ENCODE measurements at places on chromosomes 11 and 22. TPM values are rescaled to one million over a fixed set of nuclear protein-coding genes. Genes with fewer than 3 reads are reported as not detected.

The P2RY2 gene
- not detected for total RNA-seq

The TRIM6 gene
- 6.4 TPM for total RNA-seq

The APOL5 gene
- not detected for total RNA-seq

The AIFM3 gene
- not detected for total RNA-seq

The MYO7A gene
- total RNA-seq, result 0.35 TPM

The UBQLN3 gene
- total RNA-seq, result not detected

The MRGPRE gene
- not detected for total RNA-seq

The EIF3D gene
- 320 TPM for total RNA-seq

The DDI1 gene
- total RNA-seq, result not detected

The PLA2G3 gene
- not detected for total RNA-seq

The LIPT2 gene
- 8.7 TPM for total RNA-seq

The SCARF2 gene
- total RNA-seq, result 7.7 TPM

The SLC7A4 gene
- not detected for total RNA-seq

The MS4A2 gene
- total RNA-seq, result not detected

The TYMP gene
- total RNA-seq, result 0.68 TPM

The LRRC74B gene
- not detected for total RNA-seq

The IGLL5 gene
- total RNA-seq, result not detected

The SLC1A2 gene
- 1.7 TPM for total RNA-seq

The SLC25A17 gene
- 47.3 TPM for total RNA-seq

The EXPH5 gene
- 2.1 TPM for total RNA-seq

The JAML gene
- not detected for total RNA-seq

- peak; percentile 78 for DNase-seq
Measured at GRCh38 chr22:46116491-46116958, 33.8 kb upstream of the PPARA start.

DNA sequence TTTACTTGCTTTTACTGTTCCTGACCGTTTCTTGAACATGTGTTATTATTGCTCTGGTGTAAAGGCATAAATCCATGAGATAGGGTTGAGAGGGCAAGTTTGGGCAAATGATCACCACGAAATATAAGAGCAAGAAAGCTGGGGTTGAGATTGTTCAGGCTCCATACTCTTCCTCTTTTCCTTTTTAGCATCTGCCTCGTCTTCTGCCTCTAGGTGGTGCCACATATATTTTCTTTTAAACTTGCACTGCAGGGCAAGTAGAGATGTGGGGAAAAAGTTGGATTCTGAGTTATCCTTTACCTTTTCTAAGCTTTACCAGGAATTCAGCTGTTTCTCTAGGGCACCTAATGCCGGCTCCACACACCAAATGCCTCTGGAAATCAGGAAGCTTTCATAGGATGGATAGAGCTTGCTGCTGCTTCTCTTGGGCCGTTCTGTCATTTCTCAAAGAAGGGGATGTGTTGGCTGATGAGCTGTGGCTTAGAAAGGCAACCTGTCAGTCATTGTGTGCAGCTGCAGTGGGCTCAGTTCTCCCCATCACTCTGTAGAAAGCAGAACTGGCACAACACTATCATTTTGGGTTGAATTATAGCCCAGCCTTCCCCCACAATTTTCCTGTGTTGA, 98.2 kb downstream of the LDLRAD3 start:
- no peak for DNase-seq

DNA sequence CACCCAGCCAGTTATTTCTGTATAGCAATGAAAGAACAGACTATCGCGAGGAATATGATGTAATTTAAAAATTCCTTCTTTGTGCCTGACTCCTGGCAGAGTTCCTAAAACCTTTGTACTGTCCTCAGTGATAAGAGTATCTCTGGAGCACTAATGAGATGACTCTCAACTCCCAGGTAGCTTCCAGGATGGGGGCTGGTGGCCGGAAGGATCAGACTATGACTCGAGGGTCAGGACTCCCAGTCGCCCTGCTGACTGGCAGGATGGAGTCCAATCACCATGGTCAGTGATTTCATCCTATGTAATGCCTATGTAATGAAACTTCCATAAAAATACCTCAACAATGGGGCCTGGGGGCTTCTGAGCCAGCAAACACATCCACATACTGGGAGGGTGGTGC, 135.1 kb downstream of the SHANK2 start:
- DNase-seq, result no peak

DNA sequence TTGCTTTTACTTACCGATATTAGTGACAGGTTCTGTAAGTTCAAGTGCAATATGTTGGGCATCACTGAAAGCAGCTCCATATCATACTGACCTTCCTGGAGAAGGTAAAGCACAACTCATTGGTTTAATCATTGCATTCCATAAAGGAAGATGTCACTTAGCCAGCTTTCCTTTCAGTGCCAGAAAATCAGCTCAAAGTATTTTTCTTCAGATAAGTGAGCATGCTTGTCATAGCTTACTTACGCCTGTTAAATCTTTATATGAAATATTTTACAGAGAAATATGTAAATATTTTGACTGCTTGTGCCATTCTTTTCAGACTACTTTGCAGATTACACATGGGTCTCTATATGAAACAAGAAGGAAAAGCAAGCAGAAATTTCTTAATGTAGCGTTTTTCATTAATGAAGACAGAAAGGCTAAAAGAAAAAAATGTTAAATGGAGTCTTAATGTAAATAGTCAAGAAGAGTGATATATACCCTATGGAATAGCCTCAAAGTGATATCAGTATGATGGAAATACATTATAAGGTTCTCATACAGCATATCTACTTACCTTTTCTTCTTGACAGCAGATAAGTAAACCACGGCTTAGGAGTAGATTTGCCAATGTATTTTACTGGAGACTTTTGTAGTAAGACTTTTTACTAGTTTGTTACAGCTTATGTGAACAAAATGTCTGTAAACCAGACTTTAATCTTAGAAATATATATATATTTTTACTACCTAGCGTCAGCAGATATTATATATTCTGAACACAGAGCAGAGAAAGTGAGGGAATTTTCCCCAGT, 649.7 kb downstream of the METTL15 start:
- DNase-seq, result peak; percentile 14

- DNase-seq, result no peak
Measured at GRCh38 chr11:118156531-118157185, 4.0 kb upstream of the SCN4B start.

DNA sequence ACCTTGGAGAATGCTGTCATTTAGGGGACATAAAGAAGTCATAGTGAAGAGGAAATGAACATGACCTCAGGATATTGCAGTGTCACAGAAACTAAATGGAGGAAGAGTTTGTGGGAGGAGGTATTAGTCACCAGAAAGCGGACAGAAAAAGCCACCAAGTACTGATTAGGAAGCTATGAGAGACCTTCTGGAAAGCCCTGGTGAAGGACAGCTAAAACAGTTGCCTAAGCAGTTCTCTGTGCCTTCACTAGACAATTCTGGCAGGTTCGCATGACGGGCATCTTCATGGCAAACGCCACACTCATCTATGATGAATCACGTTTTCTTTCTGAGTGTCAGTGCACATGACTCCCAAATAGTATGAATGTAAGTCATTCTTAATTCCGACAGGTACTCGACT, 325.8 kb downstream of the C11orf87 start:
- DNase-seq, result no peak

- peak; percentile 96 for DNase-seq
Measured at GRCh38 chr11:47857892-47858543, 9.9 kb upstream of the NUP160 start.

- DNase-seq, result no peak
Measured at GRCh38 chr11:36033082-36033751, 89.4 kb downstream of the LDLRAD3 start.

GRCh38 chr22:39818094-39818493, 75.5 kb downstream of the ENTHD1 start:
- DNase-seq, result no peak

- DNase-seq, result no peak
Measured at GRCh38 chr11:117823294-117823945, 1.1 kb downstream of the FXYD2 start.

GRCh38 chr11:84522331-84522730, 1104.8 kb downstream of the DLG2 start:
- no peak for DNase-seq

DNA sequence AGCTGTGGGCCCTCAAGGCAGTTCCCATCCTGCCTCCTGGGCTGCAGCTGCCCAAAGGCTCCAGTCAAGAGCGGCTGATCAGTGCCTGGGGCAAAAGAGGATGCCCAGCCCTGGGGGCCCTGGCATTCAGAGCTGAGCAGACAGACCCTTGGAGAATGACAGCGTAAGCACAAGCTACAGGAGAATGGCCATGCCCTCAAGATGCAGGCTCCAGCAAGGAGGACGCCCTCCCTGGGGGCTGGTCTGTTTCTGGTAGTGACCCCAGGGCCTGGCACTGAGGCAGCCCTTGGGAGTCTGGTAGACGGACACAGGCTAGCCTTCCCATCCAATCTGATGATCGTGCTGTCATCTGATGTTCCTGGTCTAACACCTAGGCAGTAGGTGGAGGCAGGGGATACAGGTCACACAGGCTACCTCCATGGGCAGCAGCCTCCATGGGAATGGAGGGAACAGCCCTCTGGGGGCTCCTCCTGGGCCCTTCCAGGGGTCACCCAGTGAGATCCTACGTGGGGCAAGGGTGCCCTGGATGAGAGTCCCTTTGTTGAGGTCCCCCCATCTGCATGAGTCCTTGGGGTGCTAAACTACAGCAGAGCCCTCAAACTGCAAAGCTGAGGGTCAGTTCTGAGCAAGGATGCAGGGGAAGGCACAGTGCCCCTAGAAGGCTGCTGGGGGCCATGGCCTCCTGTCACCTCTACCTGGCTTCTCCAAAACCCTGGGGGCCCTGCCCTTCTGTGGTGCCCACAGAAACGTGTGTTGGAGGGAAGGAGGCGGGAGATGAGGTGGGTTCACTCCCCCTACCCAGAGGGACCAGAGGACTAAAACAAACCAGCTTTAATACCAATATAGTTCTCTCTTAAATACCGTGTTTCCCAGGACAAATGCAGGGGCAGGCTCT, 10.2 kb upstream of the SF1 start:
- DNase-seq, result no peak

GRCh38 chr11:128411150-128411549, 176.2 kb downstream of the ETS1 start:
- no peak for DNase-seq

GRCh38 chr22:42743501-42743991, 22.9 kb upstream of the A4GALT start:
- DNase-seq, result peak; percentile 64

GRCh38 chr22:19663286-19663815, 51.0 kb upstream of the SEPTIN5 start:
- peak; percentile 83 for DNase-seq

DNA sequence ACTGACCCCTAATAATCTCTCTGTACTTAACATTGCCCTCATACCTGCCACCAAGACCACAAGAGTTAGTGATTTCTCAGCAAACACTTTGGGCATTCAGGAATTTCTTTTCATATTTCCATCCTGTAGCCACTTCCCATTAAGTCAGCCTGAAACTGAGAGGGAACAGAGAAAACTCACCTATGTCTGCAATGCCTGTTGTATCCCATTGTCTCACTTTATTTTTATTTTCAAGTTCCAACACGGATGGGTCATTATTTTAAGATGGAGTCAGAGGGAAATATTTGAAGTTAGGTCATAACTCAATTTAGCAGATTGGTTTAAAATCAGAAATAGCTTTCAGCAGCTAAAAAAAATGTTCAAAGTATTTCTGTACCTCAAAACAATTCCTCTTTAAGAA, 937.8 kb upstream of the CHORDC1 start:
- no peak for DNase-seq

GRCh38 chr11:130913268-130913667, 3.0 kb downstream of the SNX19 start:
- no peak for DNase-seq

GRCh38 chr11:37184326-37184725, 586.3 kb upstream of the RAG2 start:
- no peak for DNase-seq

DNA sequence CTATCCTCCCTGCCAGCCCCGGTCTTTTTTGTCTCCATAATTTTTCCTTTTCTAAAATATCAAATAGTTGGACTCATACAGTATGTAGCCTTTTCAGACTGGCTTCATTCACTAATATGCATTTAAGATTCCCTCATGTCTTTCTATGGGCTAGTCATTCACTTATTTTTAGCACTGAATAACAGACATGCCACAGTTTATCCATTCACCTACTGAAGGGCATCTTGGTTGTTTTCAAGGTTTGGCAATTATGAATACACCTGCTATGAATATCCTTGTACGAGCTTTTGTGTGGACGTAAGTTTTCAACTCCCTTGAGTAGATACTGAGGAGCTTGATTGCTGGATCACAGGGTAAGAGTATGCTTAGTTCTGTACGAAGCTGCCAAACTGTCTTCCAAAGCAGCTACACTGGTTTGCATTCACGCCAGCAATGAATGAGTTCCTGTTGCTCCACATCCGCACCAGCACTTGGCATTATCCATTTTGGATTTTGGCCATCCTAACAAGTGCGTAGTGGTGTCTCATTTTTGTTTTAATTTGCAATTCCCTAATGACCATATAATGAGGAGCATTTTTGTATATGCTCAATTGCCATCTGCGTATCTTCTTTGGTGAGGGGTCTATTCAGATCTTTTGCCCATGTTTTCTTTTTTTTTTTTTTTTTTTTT, 21.1 kb downstream of the ALG12 start:
- no peak for DNase-seq

DNA sequence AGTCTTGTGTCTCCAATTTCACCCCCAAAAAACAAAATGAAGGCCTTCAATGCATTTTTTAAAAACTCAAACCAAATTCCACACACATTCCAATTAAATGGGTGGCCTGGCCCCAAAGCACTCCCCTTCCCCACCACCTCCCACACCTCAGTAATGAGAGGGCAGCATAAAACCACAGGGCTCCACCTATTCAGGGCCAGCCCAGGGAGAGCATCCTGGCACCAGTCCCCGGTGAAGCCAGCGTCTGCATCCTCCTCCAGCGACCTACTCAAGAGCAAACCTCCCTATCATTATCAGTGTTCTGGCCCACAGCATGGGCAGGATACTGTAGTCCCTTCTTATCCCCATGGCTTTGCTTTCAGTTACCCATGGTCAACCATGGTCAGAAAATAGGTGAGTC, 17.8 kb upstream of the OR8B8 start:
- no peak for DNase-seq

DNA sequence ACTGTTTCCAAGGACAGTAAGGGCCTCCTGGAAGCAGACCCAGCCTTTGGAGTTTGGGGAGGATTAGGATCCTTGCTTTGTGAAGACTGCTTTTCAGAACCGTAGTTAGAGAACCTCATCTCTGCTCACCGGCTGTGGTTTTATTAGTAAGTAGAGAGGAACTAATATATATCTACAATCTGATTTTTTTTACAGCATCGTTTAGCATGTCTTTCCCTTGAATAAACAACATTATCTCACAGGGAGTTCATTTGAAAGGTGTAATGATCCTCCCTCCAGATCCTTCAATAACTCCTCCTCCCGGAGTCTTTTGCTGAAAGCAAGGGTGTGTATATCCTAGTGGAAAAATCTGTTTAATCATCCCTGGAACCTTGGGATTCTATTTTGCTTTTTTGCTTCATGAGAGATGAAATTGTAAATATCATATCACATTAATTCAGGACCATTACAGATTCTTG, 132.7 kb downstream of the DBX1 start:
- no peak for DNase-seq

DNA sequence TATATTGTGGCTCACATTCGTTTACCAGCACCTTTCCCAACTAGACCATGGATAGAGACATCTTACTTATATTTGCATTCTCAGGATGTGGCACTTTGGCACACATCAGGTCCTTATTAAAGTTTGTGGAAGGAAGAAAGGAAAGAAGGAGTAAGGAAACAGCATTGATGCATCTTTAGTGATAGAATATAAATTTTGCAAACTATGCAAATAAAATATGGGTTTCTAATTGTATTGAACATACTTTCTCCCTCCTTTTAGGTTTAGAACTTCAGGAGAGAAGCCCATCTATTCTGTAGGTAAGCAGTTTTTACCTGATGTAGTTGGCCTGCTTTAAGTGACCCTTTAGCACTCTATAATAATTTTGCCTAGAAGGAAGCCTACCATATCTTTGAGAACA, 20.4 kb downstream of the MRPL48 start:
- no peak for DNase-seq

Data from H4 (cell line).